ENCODE measurements at places on chromosomes 7 and 10. TPM values are rescaled to one million over a fixed set of nuclear protein-coding genes. Genes with fewer than 3 reads are reported as not detected.

GRCh38 chr10:79361726-79362397, 14.6 kb downstream of the PPIF start:
- no peaks in the 10 kb centered on the region for H3K4me1 ChIP-seq
- no peak for DNase-seq
- H3K4me3 ChIP-seq = no peak overlapping the region
- no peaks in the 10 kb centered on the region for H3K36me3 ChIP-seq
- H3K27me3 ChIP-seq = no peaks in the 10 kb centered on the region

OR2A7 gene
- total RNA-seq = 36.0 TPM

AKR1C8 gene
- not detected for total RNA-seq

DNA sequence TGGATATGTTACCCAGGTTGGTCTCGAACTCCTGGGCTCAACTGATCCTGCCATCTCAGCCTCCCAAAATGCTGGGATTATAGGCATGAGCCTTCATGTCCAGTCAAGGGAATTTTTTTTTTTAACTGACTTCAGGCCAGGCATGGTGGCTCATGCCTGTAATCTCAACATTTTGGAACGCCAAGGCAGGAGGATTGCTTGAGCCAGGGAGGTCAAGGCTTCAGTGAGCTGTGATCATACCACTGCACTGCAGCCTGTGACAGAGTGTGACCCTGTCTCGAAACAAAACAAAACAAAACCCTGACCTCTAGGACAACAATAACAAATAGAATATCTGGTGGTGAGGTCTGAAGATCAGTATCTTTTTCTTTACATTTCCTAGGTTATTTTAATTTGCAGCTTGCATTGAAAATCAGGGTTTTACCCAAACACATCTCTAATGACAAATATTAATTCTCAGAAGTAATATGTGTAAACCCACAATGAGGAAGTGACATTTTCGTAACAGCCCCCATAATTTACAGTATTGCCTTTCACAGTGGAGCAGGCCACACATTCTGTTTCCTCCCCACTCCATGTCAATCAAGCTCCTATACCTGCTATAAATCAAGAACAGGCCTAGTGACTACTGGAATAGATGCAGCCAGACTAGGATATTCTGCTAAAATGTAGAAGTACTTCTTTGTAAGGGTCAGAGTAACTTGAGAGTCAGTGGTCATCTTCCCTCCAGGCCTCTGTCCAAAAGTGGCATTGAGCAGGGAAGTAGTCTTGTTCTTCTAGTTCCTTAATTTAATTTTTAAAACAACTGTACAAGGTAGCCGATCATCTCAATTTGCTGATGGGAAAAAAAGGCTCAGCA, 43.3 kb upstream of the ECHDC3 start:
- H3K27me3 ChIP-seq = no peaks in the 10 kb centered on the region
- no peak overlapping the region for H3K27ac ChIP-seq
- H3K4me1 ChIP-seq = no peaks in the 10 kb centered on the region
- no peak overlapping the region for H3K4me3 ChIP-seq
- DNase-seq = no peak

DNA sequence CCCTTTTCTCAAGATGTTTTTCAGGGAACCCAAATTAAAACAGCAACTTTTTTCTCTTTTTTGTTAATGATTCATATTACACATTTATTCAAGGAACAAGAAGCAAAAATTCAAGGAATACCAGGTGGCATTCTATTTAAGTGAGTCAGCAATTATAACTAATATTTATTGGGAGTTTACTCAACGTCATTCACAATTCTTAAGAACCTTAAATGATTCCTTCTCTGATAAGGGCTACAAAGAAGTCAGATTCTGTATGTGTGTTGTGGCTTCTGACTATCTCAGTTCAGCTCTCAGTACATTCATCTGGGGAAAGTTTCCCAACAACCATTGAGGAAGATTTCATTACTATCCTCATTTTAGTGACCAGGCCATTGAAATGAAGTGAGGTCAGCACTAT, 470.7 kb upstream of the AKR1E2 start:
- peaks cover 14% of the 10 kb centered on the region for H3K4me1 ChIP-seq
- H3K36me3 ChIP-seq = no peaks in the 10 kb centered on the region
- no peak overlapping the region for H3K4me3 ChIP-seq
- no peaks in the 10 kb centered on the region for H3K27me3 ChIP-seq
- H3K27ac ChIP-seq = no peak overlapping the region
- no peak for DNase-seq
